ENCODE measurements at places on chromosomes 3 and 15. TPM values are rescaled to one million over a fixed set of nuclear protein-coding genes. Genes with fewer than 3 reads are reported as not detected.

- no peak for DNase-seq
Measured at GRCh38 chr3:189632242-189632641, 1.1 kb downstream of the TP63 start.

- DNase-seq = no peak
Measured at GRCh38 chr3:139940622-139941021, 5.6 kb downstream of the CLSTN2 start.

DNA sequence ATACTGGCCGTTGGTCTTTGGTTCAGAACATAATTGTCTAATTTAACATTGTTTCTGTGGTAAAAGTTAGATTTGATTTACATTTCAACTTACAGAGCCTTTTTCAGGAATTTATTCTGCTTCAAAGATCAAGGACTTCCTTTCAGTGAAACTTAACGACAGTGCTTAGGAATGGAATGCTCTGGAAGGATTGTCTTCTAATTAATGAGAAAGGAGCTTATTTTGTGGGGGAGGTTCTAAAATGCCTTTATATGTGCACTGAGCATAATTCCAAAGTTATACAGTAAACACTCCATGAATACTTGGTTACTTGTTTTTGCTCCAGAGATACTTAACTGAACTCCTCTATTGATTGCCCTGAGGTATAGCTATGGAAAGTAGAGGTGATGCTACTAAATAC is 75.7 kb downstream of the CACNA1D start:
- peak; percentile 53 for DNase-seq

The KLHL40 gene
- polyA plus RNA-seq = 0.07 TPM

- peak; percentile 79 for DNase-seq
Measured at GRCh38 chr3:77038930-77039605, 831 bp upstream of the ROBO2 start.

- DNase-seq = no peak
Measured at GRCh38 chr15:56077081-56077480, 83.7 kb upstream of the NEDD4 start.

The MESP2 gene
- polyA plus RNA-seq = 0.49 TPM

DNA sequence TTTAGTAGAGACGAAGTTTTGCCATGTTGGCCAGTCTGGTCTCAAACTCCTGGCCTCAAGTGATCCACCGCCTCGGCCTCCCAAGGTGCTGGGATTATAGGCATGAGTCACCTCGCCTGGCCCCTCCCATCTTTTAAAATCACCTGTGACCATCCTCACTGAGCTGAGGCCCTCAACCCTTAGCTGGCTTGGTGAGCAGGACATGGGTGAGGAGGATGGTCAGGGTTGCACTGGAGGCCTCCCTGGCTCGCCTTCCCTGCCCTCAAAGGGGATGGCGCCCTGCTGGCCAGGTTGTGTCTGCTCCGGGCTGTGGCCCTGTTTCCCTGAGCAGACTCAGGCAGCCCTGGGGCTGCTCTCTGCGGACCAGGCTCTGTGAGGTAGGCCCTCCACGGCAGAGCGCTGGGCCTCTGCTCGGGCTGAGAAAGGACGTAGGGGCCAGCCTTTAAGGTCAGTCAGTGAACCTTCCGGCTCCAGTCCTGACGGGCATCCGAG is 33.7 kb downstream of the SYNM start:
- no peak for DNase-seq

- DNase-seq = no peak
Measured at GRCh38 chr3:119258915-119259314, 18.2 kb upstream of the B4GALT4 start.

GRCh38 chr15:101012326-101013200 is 93.4 kb downstream of the LRRK1 start:
- DNase-seq = no peak

The IQCF5 gene
- not detected for polyA plus RNA-seq

DNA sequence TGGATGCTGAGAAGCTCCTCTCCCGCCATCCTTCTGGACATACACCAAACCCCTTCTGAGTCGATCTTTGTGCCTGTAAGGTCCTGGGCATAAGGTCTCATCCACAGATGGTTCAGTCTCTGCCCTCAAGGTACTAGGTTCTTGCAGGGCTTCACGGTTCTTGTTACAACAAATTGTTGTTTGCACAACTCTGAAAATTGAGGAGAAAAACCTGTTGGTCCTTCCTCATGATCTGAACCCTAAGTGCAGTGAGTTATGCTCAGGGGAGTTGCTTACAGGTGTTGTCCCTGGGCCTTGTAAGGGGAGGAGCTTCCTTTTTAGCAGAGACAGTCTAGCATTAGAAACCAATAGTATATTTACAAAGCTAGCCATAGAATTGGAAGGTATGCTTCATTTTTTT is 15.7 kb downstream of the CDCP1 start:
- no peak for DNase-seq

DNA sequence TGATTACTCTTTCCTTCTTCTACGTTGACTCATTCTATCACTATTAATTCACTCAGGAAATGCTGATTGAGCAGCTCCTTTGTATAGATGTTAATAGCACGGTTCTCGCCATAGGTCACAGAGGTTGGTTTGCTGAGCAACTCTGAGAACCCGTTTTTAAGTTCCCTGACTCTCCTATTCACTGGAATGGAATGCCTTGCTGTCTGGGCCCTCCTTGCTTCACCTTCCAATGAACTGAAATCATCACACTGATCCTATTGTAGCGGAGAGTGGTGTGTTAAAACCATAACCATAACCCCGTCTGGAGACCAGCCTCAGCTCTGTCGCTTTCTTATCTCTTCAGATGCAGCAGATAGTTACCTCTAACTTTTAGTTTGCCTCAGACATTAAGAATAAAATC is 323.6 kb downstream of the GABRB3 start:
- no peak for DNase-seq

The SLC24A5 gene
- polyA plus RNA-seq = 0.65 TPM

The FGF12 gene
- 5.1 TPM for polyA plus RNA-seq

DNA sequence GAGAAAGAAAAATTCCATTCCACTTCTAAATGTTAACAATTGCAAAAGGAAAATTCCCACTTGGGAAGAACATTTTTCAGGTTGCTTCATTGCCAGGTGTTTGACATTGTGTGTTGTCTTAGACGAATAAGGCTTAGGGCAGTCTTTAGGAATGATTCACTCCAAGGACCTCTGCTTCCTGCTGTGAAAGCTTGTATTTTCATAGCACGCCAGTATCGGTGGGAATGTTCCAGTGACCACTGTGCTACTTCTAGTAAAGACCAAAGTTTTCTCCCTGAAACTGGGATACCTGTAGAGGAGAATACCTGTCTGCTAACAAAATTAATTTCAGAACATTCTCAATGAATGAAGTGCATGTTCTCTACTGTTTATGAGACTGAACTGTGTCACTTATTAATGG is 64.1 kb downstream of the CDIN1 start:
- DNase-seq = no peak

DNA sequence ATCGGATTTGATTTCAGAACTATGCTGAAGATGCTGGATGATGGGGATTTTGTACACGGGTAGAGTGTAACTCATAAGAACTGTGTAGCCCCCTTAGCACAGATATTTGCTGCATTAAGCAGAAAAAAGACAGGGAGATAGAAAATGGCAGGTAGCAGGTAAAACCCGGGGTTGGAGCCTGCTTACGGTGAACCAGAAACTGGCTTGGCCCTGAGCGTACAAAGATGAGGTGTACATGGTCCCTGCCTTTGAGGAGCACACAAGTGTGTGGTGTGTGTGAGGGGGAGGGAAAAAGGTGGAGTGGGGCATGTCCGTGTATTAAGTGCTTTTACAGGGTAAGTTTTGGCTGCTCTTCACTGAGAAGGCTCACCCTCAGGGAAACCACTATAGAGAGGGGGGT is 3.5 kb downstream of the LPP start:
- DNase-seq = no peak

GRCh38 chr3:133269393-133269792 is 130.5 kb upstream of the BFSP2 start:
- no peak for DNase-seq

DNA sequence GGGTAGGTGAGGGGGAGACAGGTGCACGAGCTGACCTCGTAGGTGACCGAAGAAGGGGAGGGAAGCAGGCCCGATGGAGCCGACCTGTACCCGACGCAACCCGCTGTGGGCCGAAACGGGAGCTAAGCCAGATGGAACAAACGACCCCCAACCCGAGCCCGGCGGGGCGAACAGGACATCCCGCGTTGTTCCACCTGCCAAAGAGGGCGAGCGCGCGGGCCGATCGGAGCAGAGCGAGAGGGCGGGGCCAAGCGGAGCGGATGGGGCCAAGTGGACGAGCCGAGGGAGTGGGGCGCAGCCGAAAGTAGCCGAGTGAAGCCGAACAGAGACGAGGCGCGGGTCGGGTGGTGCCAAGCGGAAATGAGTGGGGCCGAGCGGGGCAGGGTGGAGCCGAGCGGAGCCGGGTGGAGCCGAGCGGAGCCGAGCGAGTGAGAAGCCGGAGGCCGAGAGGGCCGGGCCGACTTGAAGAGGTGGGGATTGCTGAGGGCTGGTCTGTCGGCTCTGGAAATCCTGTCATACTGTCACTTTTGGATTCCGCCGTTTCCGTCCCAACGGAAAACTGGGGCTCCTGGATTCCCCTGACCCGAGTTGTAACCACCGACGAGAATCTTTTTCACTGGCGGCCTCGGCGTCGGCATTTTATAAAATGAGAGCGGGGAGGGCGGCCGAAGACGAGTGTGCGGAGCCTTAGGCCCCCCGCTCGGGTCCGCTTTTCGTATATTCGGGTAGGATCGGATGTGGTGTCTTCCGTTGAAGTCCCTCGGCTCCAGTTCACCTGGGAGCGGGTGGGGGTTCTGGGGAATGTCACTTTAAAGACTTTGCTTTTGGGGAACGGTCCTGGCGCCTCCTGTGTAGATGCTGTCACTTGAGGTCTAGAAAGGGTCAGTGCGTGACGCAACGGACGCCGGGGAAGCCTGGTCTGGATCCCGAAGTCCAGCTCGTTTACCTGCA is 15.6 kb upstream of the WNT7A start:
- DNase-seq = peak; percentile 90

DNA sequence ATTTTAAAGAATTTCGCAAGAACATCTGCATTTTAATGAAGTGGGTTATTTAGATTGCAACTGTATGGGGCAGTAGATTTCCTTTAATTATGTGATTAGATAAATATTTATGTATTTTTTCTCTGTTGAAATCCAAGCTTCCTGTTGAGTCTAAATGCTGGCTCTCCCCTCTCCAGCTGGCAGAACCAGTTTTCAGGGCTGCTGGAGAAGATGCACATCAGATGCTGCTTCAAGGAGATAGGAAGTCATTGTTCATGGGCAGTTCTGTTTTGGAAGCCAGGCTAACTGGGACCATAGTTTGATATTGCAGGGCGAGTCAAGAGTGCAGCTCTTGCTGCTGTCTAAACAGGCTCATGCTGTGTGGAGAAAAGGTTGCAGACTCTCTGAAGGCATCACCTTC is 97.4 kb downstream of the SLC9A9 start:
- no peak for DNase-seq

- no peak for DNase-seq
Measured at GRCh38 chr3:69313251-69313650, 72.6 kb downstream of the FRMD4B start.

- DNase-seq = no peak
Measured at GRCh38 chr15:29196290-29196689, 73.3 kb downstream of the NSMCE3 start.

The AADACL2 gene
- not detected for polyA plus RNA-seq

The APOD gene
- polyA plus RNA-seq = 10.0 TPM

The SLC28A2 gene
- 0.46 TPM for polyA plus RNA-seq

The NR1I2 gene
- polyA plus RNA-seq = 0.65 TPM

The PLAAT1 gene
- polyA plus RNA-seq = 3.0 TPM

DNA sequence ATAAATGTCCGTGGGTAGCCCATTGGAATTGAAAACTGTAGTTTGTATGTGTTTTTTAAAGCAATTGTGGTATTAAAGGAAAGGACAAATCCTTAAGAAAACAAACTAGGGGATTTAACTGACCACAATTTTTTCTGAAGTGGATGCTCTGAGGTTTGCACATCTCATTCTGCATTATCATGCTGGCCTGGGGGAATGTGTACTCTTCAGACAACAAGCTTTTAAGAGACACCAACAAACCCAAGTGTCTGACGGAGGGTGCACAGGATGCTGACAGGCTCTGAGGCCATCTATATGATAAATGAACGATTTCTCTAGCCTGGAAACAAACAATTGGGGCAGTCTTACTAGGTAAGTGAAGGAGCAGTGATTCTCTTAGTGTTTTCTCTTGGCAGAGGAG is 9.1 kb downstream of the LINS1 start:
- DNase-seq = no peak

DNA sequence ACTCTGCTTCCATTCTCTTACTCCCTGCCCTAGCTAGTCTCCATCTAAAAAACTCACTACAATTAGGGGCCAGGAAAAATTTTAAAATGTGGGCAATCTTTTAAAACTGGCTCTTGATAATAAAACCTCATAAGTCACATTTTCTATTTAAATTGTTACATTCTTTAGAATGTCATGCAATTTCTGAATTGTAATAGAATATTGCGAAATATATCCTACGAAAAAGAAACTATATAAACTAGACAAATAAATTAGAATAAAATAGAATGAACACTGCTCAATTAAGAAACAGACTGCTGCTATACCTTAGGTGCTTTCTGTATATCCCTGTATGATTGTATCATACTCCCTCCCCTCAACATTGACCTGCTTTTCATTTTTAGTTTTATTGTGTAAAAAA is 826.0 kb downstream of the IGSF11 start:
- DNase-seq = no peak

The RARB gene
- 39.7 TPM for polyA plus RNA-seq

- peak; percentile 52 for DNase-seq
Measured at GRCh38 chr15:34318277-34319079, 19.1 kb downstream of the SLC12A6 start.

The GOLGA8T gene
- not detected for polyA plus RNA-seq

GRCh38 chr15:48318131-48318530 is 13.1 kb upstream of the DUT start:
- no peak for DNase-seq

- DNase-seq = no peak
Measured at GRCh38 chr3:146090521-146090920, 70.5 kb downstream of the PLOD2 start.

DNA sequence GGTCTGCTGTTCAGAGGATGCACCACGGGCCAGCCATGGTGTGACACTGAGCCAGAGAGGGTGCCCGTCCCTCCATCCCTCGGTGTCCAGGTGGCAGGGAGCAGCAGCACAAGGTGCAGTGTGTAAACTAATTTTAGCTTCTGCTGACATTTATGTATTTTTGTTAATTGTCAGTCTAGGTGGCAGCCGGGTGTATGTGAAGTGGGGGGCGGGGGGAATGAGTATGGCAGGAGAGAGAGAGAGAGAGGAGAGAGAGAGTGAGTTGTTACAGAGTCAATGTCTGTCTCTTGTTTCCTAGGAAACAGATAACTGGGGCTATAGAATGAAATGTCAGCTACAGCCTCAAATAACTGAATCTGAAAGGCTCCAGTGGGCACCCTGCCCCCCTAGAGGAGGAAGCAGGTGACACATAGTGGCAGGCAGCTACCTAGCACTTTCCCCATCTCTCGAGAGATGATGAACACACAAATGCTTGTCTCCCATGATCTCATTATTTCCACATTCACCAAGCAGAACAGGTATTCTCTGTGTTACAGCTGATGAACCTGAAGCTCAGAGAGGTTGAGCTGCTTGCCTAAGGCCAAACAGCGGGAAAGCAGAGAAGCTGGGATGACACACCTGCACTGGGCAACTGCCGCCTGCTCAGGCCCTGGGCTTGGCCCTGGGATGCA is 24.7 kb downstream of the RASGRF1 start:
- DNase-seq = no peak
